Left cardiac atrium (tissue), 4 donors: ENCODE measurements at places on chromosomes 11 and 22. TPM values are rescaled to one million over a fixed set of nuclear protein-coding genes. Genes with fewer than 3 reads are reported as not detected.

Gene FOLR1
- not detected for total RNA-seq

Gene CD3G
- total RNA-seq: 0.76 TPM

Gene FLRT1
- total RNA-seq: 1.6 TPM

Gene SEZ6L
- total RNA-seq: 0.13 TPM

Gene C11orf91
- total RNA-seq: 1.7 TPM

DNA sequence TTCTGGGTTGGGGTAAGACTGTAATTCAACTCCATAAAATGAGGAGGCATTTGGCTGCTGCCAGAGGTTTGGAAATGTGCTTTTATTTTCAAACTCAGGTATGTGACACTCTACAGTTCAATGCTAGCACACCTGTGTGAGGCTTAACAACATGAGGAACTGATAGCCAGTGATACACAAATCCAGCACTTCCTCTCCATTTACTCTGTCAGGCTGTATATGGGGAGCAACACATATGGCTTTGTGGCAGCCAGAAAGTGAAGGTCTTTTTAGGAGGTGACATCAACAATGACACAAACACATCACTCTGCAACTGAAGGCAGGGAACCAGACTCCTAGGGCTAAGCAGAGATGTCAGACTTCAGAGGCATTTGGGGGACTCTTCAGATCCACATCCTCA, 4.6 kb upstream of the LYVE1 start:
- DNase-seq: no peak

DNA sequence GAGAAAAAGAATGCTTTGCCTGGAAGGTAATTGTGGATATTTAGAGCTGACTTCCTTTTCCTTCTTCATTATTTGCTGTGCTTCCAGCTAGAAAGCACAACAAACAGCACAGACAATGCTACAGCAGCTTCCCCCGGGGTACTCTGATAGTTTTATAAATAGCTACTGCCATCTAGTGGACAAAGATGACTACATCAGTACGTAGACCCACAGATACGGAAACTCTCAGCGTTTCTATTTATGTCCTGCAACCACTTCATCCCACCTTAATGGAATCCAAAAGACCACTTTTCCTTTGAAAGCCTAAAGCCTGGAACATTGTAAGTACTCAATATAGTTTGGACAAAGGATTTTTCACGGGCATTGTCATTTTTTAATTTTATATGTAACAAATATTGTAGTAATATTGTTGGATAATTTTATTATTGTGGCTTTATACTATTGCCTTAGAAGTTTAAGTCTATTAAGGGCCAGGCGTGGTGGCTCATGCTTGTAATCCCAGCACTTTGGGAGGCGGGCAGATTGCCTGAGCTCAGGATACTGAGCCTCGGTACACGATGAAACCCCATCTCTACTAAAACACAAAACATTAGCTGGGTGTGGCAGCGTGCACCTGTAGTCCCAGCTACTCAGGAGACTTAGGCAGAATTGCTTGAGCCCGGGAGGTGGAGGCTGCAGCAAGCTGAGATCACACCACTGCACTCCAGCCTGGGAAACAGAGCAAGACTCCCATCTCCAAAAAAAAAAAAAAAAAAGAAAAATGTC, 7.5 kb downstream of the HSPA8 start:
- DNase-seq: no peak

- no peak for DNase-seq
Measured at GRCh38 chr22:42343531-42344081, 73.2 kb upstream of the TCF20 start.

- DNase-seq: no peak
Measured at GRCh38 chr11:330694-331357, 10.2 kb upstream of the IFITM3 start.

GRCh38 chr11:7657306-7658025, 15.8 kb downstream of the CYB5R2 start:
- DNase-seq: peak; percentile 68

DNA sequence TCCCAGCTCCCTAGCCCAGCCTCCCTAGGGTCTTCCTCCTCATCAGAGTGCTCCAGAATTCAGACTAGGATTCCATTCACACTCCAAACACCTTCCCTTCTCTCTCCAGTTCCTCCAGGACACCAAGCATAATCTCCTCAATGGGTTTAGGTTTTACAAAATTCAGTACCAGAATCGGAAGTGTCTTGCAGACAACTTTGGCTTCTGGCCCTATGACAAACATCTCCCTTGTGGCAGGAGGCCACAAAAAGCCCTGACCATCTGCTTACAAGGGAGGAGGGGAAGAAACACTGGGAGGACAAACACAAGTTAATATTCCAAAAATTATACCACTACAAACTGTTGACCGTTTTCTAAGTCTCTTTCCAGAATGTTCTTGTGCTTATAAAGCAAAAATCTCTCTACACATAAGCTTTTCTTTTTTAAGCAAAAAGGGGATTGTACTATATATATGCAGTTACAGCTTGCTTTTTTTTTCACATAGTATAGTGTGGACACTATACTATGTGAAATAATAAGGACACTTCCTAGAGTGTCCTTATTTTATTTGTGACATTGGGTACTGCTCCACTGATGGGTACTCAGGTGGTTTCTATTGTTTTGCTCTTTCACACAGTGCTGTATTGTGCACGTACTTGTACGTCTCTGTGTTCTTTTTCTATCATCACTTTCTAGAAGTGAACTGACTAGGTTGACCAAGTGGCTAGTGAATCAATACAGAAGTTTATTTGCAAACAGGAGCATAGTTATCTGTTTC, 78.7 kb downstream of the BDNF start:
- DNase-seq: no peak

GRCh38 chr11:88363648-88364065, 26.1 kb upstream of the CTSC start:
- DNase-seq: no peak

DNA sequence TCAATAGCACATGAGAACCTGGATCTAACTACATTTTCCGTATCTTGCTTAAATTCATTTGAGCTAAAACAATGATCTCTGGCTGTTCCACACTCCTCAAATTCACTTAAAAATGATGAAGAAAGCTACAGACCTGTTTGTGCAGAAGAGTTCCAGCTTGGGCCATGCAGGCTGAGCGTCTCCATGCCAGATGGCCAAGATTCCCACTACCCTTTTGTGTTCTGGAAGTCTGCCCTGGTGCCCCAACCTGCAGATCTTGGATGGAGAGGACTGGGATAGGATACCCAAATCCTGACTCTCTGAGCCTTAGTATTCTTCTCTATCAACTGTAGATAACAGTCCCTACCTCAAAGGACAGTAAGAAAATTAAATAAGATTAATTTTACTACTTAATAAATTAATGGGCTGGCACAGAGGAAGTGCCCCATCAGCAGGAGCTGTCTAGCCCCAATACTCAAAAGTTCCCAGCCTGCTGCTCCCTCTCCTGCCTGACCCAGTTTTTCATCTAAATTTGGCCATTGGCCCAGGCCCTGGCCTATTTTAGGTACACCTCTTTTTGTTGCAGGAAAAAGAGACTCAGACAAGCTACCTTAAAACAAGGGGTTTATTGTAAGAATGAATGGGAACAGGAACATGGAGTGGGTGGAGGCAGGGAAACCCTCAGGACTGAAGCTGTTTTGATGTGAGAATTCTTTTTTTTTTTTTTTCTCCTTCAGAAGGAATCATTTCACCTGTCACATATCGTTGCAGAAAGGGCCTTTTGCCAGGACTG, 81.4 kb upstream of the GRK3 start:
- DNase-seq: no peak

DNA sequence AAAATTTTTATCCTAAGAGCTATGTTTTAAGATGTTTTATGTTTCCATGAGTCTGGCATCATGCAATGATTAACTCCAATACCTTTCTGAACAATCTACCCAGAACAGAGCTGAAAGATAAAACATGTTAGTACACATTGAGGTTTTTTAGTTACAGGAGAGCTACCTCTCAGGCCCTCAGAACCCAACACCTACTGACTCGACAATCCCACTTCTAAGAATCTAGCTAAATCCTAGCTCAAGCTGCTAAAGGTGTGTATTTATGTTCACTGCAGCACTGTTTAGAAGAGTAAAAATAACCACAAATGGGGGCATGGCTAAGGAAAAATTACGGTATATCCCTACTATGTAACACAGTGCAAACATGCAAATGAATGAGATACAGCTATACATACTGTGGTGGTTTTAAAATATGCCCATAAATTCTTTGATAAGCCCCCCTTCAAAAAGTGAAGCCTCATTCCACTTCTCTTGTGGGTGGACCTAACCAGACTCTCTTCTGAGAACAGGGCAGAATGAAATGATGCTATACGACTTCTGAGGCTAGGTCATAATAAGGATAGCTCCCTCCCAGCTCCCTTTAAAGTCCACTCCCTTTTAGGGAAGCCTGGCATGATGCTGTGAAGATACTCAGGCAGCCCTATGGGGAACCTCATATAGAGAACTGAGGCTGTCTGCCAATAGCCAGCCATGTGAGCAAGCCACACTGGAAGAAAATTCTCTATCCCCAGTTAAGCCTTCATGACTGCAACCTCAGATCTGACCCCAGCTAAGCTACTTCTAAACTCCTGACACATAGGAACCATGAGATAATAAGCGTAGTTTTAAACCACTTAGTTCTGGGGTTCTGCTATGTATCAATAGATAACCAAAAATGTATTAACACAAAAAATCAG, 29.5 kb downstream of the TMEM123 start:
- DNase-seq: no peak

- no peak for DNase-seq
Measured at GRCh38 chr22:30283342-30283741, 6.0 kb downstream of the CASTOR1 start.
